ENCODE measurements at places on chromosomes 2 and 18. TPM values are rescaled to one million over a fixed set of nuclear protein-coding genes. Genes with fewer than 3 reads are reported as not detected.

DNA sequence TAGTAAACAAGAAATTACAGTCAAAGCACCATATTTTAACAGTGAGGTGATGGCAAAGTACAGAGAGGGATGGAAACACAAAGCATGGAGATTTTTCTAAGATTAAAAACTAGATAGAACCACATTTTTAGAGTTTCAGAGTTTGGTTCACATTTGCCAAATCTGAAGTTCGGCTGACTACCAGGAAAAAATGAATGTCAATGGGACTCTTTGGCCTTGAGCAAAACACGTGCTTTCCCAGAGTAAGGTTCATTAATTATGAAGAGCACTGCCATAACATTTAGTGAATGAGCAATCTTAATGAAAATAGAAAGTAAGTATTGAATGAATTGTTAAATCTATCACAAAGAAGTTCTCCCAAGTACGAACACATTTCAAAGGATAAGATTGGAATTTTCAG lies 571.2 kb upstream of the VRK2 start:
- DNase-seq: no peak

DNA sequence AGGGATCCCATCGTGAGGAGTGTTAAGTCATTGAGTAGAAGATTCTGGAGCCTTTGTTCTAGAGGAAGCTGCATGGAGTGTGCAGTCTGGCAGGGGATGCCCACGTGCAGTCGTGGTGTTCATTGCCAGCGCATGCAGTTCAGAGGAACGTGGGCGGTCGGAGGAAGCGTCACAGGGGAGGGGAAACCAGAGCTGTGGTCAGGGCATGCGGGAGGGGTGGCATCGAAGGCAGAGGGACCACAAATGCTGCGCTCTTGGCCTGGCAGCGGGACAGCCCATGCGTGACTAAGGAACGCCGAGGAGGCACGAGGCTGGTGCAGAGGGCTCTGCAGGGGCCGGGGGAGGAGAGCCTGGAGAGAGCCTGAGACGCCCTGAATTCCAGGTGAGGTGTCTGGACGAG lies 141.1 kb downstream of the KLHL29 start:
- no peak for DNase-seq

PUS10 gene
- 5.2 TPM for total RNA-seq

DNA sequence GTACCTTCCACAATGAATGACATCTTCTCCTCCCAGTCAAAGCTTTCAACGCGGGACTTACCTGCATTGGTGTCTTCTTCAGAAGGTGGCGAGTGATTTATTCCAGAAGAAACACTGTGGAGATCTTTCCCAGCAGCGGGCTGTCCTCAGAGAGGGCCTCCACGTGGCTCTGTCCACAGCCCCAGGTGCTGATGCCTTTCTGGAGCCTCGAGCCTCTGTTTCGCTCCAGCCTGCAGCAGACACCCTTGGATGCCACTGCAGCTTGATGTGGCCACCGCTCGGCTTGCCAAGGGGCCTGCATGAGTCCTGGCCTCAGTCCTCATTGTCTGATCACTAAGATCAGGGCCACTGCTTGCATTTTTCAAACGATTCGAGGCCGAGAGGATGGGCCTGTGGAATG lies 46.6 kb upstream of the GALR1 start:
- DNase-seq: no peak

GRCh38 chr18:46650681-46651080 lies 6.3 kb downstream of the LOXHD1 start:
- no peak for DNase-seq

Measured in LHCN-M2 (cell line).